PC-9 (cell line): ENCODE measurements at places on chromosomes 3 and 15. TPM values are rescaled to one million over a fixed set of nuclear protein-coding genes. Genes with fewer than 3 reads are reported as not detected.

- H3K4me1 ChIP-seq, result peaks cover 7% of the 10 kb centered on the region; the same call in 1 of the 2 replicates
- H3K36me3 ChIP-seq, result no peaks in the 10 kb centered on the region
- no peak for DNase-seq
- no peak overlapping the region for H3K27ac ChIP-seq
- H3K4me3 ChIP-seq, result no peak overlapping the region
These were observed 5.2 kb downstream of the LINS1 start for GRCh38 chr15:100596792-100597191.

GRCh38 chr3:53616971-53617892, 122.8 kb downstream of the CACNA1D start:
- DNase-seq, result no peak
- no peaks in the 10 kb centered on the region for H3K4me1 ChIP-seq
- H3K36me3 ChIP-seq, result no peaks in the 10 kb centered on the region
- H3K27ac ChIP-seq, result no peak overlapping the region
- H3K4me3 ChIP-seq, result no peak overlapping the region

GRCh38 chr15:60520825-60521368, 42.0 kb upstream of the ICE2 start:
- peak; percentile 36 for DNase-seq
- no peaks in the 10 kb centered on the region for H3K36me3 ChIP-seq
- peak overlapping the region; percentile 92 for H3K27ac ChIP-seq
- H3K4me3 ChIP-seq, result no peak overlapping the region

Gene ANKRD34C
- total RNA-seq, result not detected in 2 replicates
